ENCODE measurements at places on chromosomes 3 and 15. TPM values are rescaled to one million over a fixed set of nuclear protein-coding genes. Genes with fewer than 3 reads are reported as not detected.

The TRAIP gene
- 7.7 TPM for total RNA-seq

The CFAP91 gene
- 11.6 TPM for total RNA-seq

The GATA2 gene
- 181 TPM for total RNA-seq

DNA sequence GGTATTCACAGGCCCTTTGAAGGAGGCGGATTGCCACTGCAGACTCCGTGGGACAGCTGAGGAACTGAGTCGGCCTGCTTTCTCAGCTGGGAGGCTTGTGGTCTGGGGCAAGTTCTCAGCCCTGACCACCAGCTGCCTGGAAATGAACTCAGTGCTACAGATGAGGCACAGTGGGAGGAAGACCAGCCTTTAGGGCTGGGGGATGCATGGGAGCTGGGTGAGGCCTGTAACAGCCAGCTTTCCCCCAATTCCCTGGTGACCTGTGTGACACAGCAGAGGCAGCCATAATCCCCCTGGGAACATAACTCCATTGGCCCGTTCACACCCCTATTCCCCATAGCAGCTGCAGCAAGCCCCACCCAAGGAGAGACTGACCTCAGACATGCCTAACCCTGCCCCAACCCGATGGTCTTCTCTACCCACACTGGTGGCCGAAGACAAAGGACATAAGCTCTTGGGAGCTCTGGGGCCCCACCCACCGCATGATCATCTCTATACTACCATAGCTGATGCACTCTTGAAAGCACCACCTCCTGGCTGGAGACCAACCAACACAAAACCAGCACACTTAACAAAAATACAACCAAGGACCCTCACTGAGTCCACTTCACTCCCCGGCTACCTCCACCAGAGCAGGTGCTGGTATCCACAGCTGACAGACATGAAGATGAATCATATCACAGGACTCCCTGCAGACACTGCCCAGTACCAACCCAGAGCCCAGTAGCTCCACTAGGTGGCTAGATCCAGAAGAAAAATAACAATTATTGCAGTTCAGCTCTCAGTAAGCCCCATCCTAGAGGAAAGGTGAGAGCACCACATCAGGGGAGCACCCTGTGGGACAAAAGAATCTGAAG, 24.9 kb downstream of the ZMAT3 start:
- no peak overlapping the region for H3K27ac ChIP-seq
- no peaks in the 10 kb centered on the region for H3K4me1 ChIP-seq
- no peaks in the 10 kb centered on the region for H3K27me3 ChIP-seq
- no peak overlapping the region for H3K4me3 ChIP-seq

DNA sequence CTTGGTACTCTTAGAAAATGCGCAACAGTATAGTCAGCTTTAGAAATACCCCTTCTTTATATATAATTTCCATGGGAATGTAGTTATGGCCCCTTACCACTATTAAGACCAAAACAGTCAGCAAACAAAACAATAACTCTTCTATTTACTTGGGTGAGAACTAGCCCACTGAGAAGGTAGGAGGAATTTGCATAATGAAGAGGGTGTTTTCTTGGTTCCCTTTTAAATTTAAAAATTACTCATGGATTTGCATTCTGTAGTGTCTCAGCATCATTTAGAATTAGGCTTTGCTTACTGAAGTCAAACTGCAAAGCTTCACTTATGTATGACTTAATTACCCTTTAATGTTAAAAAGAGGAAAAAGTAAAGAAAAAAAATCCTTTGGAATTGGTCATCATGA, 350.8 kb downstream of the PTPRG start:
- no peak overlapping the region for H3K27ac ChIP-seq
- no peak for DNase-seq
- H3K4me1 ChIP-seq, result no peaks in the 10 kb centered on the region
- H3K4me3 ChIP-seq, result no peak overlapping the region

- DNase-seq, result no peak
- H3K4me1 ChIP-seq, result no peaks in the 10 kb centered on the region
- H3K4me3 ChIP-seq, result no peak overlapping the region
- H3K27ac ChIP-seq, result no peak overlapping the region
Observed at GRCh38 chr15:51234176-51234927, 104.0 kb downstream of the CYP19A1 start.

GRCh38 chr3:3516996-3517395, 282.2 kb upstream of the LRRN1 start:
- no peaks in the 10 kb centered on the region for H3K4me1 ChIP-seq
- H3K4me3 ChIP-seq, result no peak overlapping the region
- no peak for DNase-seq
- H3K27me3 ChIP-seq, result no peaks in the 10 kb centered on the region

DNA sequence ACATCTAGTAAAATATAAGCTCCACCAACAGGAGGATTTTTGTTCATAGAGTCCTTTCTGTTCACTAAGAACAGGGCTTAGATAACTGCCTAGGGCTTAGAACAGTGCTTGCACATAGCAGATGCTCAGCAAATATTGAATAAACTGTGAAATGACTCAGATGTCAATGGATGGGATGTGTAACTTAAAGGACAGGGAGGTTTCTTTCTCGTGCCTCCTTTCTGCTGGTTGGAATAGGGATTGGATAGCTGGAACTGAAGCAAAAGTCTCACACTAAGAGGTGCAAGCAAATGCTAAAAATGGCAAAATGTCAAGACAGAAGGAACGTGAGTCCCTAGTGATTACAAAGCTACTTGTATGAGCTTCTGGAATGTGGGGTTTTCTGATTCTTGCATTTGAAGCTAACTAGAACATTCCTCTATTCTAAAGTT, 392.8 kb upstream of the WNT5A start:
- no peaks in the 10 kb centered on the region for H3K36me3 ChIP-seq
- no peak overlapping the region for H3K4me3 ChIP-seq
- no peaks in the 10 kb centered on the region for H3K4me1 ChIP-seq
- no peaks in the 10 kb centered on the region for H3K27me3 ChIP-seq

GRCh38 chr15:64597477-64597822, 137.1 kb downstream of the ZNF609 start:
- H3K36me3 ChIP-seq, result no peaks in the 10 kb centered on the region
- no peak overlapping the region for H3K27ac ChIP-seq
- H3K4me1 ChIP-seq, result no peaks in the 10 kb centered on the region
- no peak for DNase-seq

DNA sequence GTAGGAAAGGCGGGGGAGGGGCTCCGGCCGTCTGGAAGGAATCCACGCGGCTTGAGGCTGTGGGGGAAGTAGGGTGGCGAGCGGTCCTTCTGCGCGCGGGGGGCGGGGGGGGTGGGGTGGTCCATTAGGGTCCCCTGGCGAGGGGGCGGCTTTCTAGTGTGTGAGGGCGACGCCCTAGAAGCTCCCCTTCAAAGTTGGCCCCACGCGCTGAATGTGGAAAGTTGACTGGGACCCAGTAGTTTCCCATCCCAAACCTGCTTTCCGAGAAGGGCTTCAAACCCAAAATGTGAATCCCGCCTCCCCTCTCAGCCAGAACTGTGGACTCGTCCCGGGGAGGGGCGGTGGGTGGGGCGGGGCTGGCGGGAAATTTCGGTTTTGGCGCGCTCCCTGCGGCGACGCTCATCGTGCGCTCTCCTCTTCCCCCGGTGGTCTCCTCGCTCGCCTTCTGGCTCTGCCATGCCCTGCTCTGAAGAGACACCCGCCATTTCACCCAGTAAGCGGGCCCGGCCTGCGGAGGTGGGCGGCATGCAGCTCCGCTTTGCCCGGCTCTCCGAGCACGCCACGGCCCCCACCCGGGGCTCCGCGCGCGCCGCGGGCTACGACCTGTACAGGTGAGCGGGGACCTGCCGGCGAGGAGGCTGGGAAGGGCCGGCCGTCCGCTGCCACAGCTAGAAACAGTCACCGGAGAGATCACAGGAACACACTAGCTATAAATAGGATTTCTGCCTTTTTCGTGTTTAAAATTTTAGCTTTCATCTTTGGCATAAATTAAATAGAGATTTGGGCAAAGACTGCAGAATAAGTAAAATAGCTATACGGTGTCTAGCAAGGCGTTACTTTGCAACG, 790 bp downstream of the DUT start:
- peak overlapping the region; percentile 69 for H3K4me3 ChIP-seq
- DNase-seq, result peak; percentile 63
- no peaks in the 10 kb centered on the region for H3K4me1 ChIP-seq
- H3K27ac ChIP-seq, result peak overlapping the region; percentile 95

DNA sequence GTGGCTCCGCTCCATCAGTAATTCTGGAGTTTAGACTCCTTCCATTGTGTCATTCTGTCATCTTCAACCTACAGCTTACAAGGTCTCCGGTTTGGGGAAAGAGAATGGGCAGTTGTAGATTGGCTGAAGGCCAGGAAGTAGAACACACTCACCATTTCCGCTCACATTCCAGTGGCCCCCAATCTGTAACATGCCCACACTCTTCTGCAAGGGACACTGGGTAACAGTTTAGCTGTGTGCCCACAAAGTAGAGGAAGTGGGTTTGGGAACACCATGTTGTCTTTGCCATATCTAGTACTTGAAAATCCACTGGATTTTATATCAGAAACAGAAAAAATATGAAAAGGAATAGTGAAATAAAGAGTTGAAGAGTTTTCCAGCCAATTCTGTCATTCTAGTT, 153.5 kb downstream of the SV2B start:
- DNase-seq, result no peak
- H3K4me1 ChIP-seq, result no peaks in the 10 kb centered on the region
- H3K4me3 ChIP-seq, result no peak overlapping the region
- H3K27ac ChIP-seq, result no peak overlapping the region
- no peaks in the 10 kb centered on the region for H3K27me3 ChIP-seq

GRCh38 chr3:130276203-130276803, 69.2 kb upstream of the COL6A5 start:
- no peak for DNase-seq
- H3K4me3 ChIP-seq, result no peak overlapping the region
- H3K27ac ChIP-seq, result no peak overlapping the region
- H3K4me1 ChIP-seq, result no peaks in the 10 kb centered on the region
- no peaks in the 10 kb centered on the region for H3K27me3 ChIP-seq

DNA sequence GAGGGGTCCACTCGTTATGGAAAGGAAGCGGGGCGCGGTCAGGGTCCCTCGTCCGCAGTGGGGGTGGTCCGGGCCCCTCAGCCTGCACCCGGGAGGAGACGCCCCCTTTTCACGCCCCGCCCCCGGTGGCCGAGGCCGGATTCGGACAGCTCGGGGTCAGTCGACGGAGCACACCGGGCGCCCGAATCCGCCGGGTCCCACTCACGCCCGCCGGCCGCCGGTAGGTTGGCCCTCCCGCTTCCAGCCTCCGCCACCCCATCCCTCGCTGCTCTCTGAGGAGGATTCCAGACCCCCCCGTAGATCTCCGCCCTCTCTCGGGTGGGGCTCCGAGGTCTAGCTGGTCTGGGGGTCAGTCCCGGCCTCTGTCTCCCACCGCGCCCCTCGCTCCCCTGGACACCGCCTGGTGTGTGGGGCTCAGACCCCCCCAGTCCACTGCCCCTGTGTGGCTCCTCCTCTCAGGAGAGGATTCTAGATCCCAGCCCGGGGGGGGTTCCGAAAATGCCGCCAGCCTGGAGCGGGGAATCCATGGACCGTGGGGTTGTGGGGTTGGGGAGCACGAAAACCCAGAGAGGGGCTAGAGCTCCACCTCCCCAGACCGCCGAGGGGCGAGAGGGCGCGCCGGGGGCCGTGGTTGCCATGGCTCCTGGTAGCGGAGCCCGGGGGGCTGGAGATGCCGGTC, 725 bp downstream of the CHL1 start:
- H3K27ac ChIP-seq, result no peak overlapping the region
- no peaks in the 10 kb centered on the region for H3K36me3 ChIP-seq
- no peaks in the 10 kb centered on the region for H3K4me1 ChIP-seq
- no peak for DNase-seq
- no peaks in the 10 kb centered on the region for H3K27me3 ChIP-seq

- no peak overlapping the region for H3K27ac ChIP-seq
- H3K4me1 ChIP-seq, result no peaks in the 10 kb centered on the region
- no peaks in the 10 kb centered on the region for H3K27me3 ChIP-seq
- H3K36me3 ChIP-seq, result no peaks in the 10 kb centered on the region
- no peak for DNase-seq
Observed at GRCh38 chr15:50633653-50634052, 52.9 kb downstream of the TRPM7 start.

- no peak for DNase-seq
- H3K4me3 ChIP-seq, result no peak overlapping the region
- no peaks in the 10 kb centered on the region for H3K4me1 ChIP-seq
- H3K36me3 ChIP-seq, result no peaks in the 10 kb centered on the region
Observed at GRCh38 chr15:100005715-100006114, 272.5 kb upstream of the LYSMD4 start.

DNA sequence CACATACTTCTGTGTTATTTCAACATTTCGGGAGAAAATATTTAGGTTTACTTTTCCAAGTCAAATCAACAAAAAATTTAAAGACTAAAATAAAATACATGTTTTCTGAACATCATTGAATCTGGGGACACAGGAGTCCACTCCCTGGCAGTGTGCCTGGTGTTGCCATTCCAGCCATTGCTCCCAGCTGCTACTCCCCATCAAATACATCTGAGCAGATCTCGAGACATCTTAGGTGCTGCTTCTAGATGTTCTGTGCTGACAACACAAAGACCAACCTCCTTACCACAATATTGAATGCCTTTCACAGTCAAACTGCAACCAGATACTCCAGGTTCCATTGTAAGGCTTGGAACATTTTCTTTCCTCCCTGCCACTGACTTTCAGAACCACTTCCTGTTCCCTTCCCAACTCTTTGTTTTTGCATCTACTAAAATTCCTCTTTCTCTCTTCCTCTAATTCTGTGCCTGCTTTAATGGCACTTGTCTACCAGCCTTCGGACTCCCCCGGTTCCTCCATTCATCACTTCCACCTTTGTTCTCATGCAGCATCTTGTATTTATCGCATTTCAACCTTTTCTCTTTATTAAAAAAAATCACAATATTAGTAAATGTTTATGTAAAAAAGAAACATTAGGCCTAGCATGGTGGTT, 81.1 kb upstream of the SLC4A7 start:
- no peaks in the 10 kb centered on the region for H3K27me3 ChIP-seq
- no peak overlapping the region for H3K4me3 ChIP-seq
- H3K4me1 ChIP-seq, result no peaks in the 10 kb centered on the region
- H3K36me3 ChIP-seq, result no peaks in the 10 kb centered on the region
- H3K27ac ChIP-seq, result no peak overlapping the region

DNA sequence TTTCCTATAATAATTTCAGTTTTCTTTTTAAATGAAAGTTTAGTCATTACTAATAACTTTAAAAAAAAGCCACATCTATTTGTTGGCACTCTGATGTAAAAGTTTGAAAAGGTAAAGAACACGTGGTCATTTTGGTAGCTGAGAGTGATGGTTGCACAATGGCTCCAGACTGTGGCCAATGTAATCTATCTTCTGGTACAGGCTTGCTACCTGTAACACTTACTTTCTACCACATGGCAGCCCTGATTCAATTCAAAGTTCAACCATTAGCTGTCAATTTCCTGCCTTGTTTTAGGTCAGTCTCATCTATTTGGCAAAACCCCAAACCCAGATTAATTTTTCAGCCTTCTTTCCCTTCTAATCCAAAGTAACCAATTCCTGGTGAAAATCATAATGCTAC, 126.1 kb downstream of the TUSC7 start:
- H3K36me3 ChIP-seq, result no peaks in the 10 kb centered on the region
- H3K4me1 ChIP-seq, result no peaks in the 10 kb centered on the region
- H3K27ac ChIP-seq, result no peak overlapping the region
- no peak overlapping the region for H3K4me3 ChIP-seq
- DNase-seq, result no peak

Measured in prostate gland (tissue), 2 donors.